WTC11 (cell line): ENCODE measurements at places on chromosomes 12 and 14. TPM values are rescaled to one million over a fixed set of nuclear protein-coding genes. Genes with fewer than 3 reads are reported as not detected.
A peak's percentile ranks its signal among the peaks of the same experiment; 100 is the strongest.

The CLEC7A gene
- 0.09 to 0.92 TPM (median 0.48 TPM) in 3 replicates for total RNA-seq

The CLEC6A gene
- total RNA-seq: 0.11 to 0.20 TPM in 2 of 3 replicates, not detected in the other

The DPPA3 gene
- total RNA-seq: 3.3 to 6.8 TPM (median 3.9 TPM) in 3 replicates

The IL31 gene
- total RNA-seq: not detected in 3 replicates

The NOXRED1 gene
- total RNA-seq: 0.11 to 0.44 TPM (median 0.20 TPM) in 3 replicates

The HHIPL1 gene
- total RNA-seq: 1.2 to 2.0 TPM (median 1.5 TPM) in 3 replicates

The RPS6KA5 gene
- total RNA-seq: 3.7 to 5.3 TPM (median 5.2 TPM) in 3 replicates

The IKZF4 gene
- 13.6 to 14.9 TPM (median 14.8 TPM) in 3 replicates for total RNA-seq

The CLEC1B gene
- total RNA-seq: not detected in 3 replicates

The TPH2 gene
- total RNA-seq: 0.55 to 0.83 TPM (median 0.64 TPM) in 3 replicates

- H3K27me3 ChIP-seq: no peaks in the 10 kb centered on the region
- no peaks in the 10 kb centered on the region for H3K36me3 ChIP-seq
- H3K4me3 ChIP-seq: no peak overlapping the region
- peak; percentile 79 for DNase-seq
- peaks cover 10% of the 10 kb centered on the region for H3K4me1 ChIP-seq
Observed at GRCh38 chr12:99390707-99391106, 256.8 kb upstream of the GARIN6 start.

- H3K36me3 ChIP-seq: no peaks in the 10 kb centered on the region
- H3K27me3 ChIP-seq: no peaks in the 10 kb centered on the region
- H3K4me1 ChIP-seq: peaks cover 3% of the 10 kb centered on the region; the same call in 1 of the 2 replicates
Observed at GRCh38 chr12:116222358-116222757, 55.1 kb downstream of the MED13L start.

DNA sequence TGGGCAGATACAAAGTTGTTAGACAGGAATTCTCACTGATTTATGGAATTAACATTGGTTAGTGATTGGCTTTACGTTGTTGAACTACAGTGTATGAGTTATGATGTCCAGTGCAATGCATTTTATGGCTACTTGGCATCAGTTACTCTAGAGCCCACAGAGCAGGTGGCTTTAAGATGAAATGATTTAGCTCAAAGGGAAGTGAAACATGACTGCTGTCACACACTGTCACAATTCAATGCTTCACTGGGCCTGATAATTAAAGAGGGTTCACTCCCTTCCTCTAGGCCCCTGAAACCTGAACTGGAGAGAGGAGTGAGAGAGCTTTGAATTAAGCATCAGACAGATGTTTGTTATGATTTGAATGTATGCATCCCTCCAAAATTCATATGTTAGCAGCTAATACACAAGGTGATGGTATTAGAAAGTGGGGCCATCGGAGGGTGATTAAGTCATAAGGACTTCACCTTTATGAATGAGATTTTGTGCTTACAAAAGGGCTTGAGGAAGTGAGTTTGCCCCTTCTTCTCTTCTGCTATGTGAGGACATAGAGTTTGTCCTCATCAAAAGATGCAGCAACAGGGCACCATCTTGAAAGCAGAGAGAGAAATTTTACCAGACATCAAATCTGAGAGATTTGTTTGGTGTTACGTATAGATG is 175.8 kb upstream of the GRIN2B start:
- H3K36me3 ChIP-seq: no peaks in the 10 kb centered on the region
- H3K27me3 ChIP-seq: no peaks in the 10 kb centered on the region
- H3K4me3 ChIP-seq: no peak overlapping the region
- no peak overlapping the region for H3K27ac ChIP-seq
- DNase-seq: no peak

- no peak overlapping the region for H3K4me3 ChIP-seq
- H3K27ac ChIP-seq: no peak overlapping the region
- H3K36me3 ChIP-seq: no peaks in the 10 kb centered on the region
- no peak for DNase-seq
Observed at GRCh38 chr12:68374307-68374982, 42.3 kb upstream of the MDM1 start.

GRCh38 chr14:88613552-88614010 is 50.7 kb downstream of the ZC3H14 start:
- H3K27ac ChIP-seq: no peak overlapping the region
- peaks cover 17% of the 10 kb centered on the region for H3K4me1 ChIP-seq
- H3K4me3 ChIP-seq: no peak overlapping the region
- no peak for DNase-seq

GRCh38 chr12:125303337-125303736 is 238.1 kb downstream of the AACS start:
- no peaks in the 10 kb centered on the region for H3K27me3 ChIP-seq
- DNase-seq: no peak
- peaks cover 16% of the 10 kb centered on the region for H3K36me3 ChIP-seq
- no peak overlapping the region for H3K4me3 ChIP-seq

DNA sequence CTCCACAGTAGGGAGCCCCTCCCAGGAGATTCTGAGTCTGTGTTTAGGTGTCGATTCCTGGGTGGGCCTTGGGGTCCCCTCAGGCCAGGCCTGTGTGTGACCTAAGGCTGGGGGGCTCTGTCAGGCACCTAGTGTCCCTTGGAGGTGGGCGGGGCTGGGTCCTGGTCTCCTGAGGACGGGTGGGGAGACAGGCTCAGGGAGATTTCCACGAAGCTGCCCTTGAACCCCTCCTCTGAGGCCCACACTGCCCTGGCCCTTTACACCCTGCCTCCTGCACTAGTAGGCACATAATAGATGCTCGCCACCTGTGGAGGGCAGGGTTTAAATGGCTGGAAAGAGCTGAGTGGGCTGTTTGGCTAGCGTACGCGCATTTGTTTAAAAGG is 32.9 kb downstream of the MEG3 start:
- no peak overlapping the region for H3K27ac ChIP-seq
- no peak for DNase-seq
- H3K27me3 ChIP-seq: no peaks in the 10 kb centered on the region; the same call in 1 of the 2 replicates
- H3K36me3 ChIP-seq: peaks cover 25% of the 10 kb centered on the region

DNA sequence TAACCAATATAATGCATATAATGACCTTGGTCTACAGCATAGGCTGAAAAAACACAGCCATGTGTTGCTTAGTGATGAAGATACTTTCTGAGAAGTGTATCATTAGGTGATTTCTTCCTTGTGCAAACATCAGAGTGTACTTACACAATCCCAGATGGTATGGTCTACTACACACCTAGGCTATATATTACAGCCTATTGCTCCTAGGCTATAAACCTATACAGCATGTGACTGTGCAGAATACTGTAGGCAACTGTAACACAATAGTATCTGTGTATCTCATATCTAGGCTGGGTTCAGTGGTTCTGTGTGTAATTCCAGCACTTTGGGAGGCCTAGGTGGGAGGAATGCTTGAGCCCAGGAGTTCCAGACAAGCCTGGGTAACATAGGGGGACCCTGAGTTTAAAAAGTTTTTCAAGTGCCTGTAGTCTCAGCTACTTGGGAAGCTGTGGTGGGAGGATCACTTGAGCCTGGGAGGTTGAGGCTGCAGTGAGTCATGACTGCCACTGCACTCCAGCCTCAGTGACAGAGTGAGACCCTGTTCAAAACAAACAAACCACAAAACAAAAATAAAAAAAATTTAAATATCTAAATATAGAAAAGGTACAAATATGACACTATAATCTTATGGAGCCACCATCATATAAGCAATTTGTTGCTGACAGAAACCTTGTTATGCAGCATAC is 66.6 kb downstream of the GRIP1 start:
- no peak overlapping the region for H3K27ac ChIP-seq
- H3K4me3 ChIP-seq: no peak overlapping the region
- H3K4me1 ChIP-seq: peaks cover 28% of the 10 kb centered on the region

- peaks cover 6% of the 10 kb centered on the region for H3K27me3 ChIP-seq
- no peaks in the 10 kb centered on the region for H3K36me3 ChIP-seq
- peak overlapping the region; percentile 77; the same call in 1 of the 2 replicates for H3K4me3 ChIP-seq
- H3K4me1 ChIP-seq: peaks cover 52% of the 10 kb centered on the region
- DNase-seq: no peak
- H3K27ac ChIP-seq: no peak overlapping the region
Observed at GRCh38 chr14:22820731-22821130, 5.5 kb upstream of the SLC7A7 start.

DNA sequence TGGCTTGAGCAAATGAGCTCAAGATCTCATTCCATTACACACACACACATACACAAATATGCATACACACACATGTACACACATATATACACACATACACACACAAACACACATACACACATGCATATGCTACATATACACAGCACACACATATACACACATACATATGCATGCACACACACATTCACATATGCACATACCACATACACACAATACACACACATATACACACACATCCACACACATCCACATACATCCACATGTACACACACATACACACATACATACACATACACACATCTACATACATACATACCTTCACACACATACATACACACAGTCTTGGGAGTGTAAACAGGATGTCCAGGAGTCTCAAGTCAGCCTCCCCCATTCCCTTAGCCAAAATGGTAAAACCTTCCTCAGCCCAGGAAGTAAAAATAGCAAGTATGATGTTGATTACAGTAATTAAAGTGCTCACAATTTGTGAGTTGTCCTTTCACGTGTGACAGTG is 12.8 kb downstream of the HHIPL1 start:
- no peak for DNase-seq
- no peak overlapping the region for H3K4me3 ChIP-seq
- peaks cover 17% of the 10 kb centered on the region for H3K4me1 ChIP-seq
- no peaks in the 10 kb centered on the region for H3K36me3 ChIP-seq

- H3K4me3 ChIP-seq: peak overlapping the region; percentile 19
- peaks cover 76% of the 10 kb centered on the region for H3K4me1 ChIP-seq
- peak; percentile 75 for DNase-seq
- no peaks in the 10 kb centered on the region for H3K27me3 ChIP-seq
- peak overlapping the region; percentile 98 for H3K27ac ChIP-seq
- H3K36me3 ChIP-seq: peaks cover 13% of the 10 kb centered on the region
Observed at GRCh38 chr14:95948558-95948981, 71.9 kb downstream of the TUNAR start.

DNA sequence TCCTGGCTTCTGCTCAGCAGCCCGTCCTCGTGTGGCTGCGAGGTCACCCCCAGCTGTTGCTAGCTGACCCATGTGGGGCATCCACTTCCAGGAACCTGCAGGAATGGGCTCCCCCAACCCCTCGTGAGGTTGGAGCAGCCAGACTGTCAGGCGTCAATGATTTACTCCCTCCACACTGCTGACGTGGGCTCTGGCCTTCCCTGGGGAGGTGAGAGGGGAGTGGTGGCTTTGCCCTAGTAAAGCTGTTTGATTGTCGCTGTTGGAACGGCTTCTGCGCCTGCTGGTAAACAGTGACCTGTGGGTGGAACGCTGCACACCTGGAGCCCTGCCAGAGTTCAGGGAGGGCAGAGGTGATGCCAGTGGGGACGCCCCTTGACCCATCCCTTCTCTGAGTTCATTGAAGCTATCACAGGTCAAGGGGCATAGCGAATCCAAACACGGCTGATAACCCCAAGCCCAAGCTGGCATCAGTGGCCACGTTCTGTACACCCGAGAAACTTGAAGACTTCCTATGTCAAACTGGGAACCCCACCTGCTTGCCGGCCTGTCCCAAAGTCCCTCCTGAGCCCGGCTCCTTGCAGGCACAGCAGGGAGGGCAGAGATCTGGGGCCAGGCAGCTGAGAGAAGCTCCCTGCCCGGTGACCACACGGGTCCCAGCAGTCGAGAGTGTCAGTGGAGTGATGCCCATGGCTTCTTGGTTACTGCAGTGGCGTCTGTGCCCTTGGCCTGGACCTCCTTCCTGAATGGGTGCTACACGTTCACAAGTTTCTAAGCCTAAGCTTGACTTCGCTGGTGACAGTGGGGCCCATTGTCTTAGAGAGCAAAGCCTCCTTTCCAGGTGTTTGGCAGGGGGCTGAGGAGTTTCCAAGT is 2.7 kb downstream of the ASPG start:
- H3K27ac ChIP-seq: no peak overlapping the region
- peak; percentile 9 for DNase-seq
- no peaks in the 10 kb centered on the region for H3K27me3 ChIP-seq
- H3K4me3 ChIP-seq: no peak overlapping the region
- 0 out of 2 replicates have a peak, but pooled peaks cover 4% of the 10 kb centered on the region for H3K4me1 ChIP-seq

DNA sequence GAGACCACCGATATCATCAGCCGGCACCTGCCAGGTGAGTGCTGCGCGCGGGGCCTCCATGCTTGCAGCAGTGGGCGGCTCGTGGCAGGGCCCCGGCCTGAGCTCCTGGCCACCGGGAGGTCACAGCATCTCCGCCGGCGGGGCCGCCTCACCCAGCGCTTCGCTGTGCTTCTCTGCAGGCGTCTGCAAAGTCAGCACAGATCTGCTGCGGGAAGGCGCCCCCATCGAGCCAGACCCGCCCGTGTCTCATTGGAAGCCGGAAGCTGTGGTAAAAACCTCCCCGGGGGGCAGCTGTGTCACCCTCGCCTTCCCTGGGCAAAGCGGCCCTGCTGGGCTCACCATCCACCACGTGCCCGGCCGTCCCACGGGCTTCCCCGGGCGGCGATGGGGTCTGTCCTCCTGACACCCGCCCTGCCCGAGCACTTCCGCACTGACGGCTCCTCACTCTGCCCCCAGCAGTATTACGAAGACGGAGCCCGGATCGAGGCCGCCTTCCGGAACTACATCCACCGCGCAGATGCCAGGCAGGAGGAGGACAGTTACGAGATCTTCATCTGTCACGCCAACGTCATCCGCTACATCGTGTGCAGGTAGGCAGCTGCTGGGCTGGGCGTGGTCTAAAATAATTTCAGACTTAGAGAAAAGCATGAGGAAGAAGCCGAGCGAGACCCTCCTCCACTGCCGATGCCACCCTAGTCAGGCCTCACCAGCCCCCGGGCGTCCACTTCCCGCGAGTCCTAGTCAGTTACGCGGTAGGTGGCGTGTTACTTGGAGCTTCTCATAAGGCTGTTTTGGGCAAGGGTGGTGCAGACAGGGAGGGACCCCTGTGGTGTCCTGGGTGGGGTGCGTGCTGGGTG is 7.1 kb downstream of the PGAM5 start:
- H3K4me1 ChIP-seq: no peaks in the 10 kb centered on the region
- H3K4me3 ChIP-seq: no peak overlapping the region
- H3K27me3 ChIP-seq: no peaks in the 10 kb centered on the region
- H3K36me3 ChIP-seq: peaks cover 46% of the 10 kb centered on the region

DNA sequence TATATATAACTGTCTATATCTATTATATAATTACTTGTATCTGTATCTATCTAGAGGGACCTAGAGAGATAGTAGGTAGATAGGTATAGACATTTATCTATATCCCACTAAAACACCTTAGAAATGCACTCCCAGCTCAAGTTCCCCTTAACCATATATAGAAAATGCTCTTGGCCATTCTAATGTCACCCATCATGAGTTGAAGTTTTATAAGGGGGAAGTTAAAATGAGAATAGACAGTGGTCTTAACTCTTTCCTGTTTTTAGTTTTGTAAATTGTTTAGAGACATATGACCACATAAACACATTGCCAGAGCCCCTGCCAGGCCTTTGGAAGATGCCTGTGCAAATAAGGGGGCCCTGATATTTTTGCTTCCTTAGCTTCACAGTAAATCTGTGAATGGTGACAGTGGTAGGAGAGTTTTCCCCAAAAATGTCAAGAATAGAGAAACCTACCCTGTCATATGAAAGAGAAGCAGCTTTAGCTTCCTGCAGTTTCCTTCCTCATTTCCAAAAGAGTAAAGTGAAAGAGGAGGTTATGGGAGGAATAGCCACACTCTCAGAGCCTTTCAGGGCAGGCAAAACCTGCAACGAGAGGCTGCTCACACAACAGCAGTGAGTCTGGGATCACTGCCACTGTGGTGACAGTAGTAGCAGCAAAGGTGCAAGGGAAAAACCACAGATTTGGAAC is 45.5 kb downstream of the MGST1 start:
- no peak overlapping the region for H3K27ac ChIP-seq
- peaks cover 36% of the 10 kb centered on the region for H3K36me3 ChIP-seq
- no peaks in the 10 kb centered on the region; the same call in 1 of the 2 replicates for H3K27me3 ChIP-seq
- DNase-seq: no peak
- H3K4me1 ChIP-seq: no peaks in the 10 kb centered on the region

- no peak overlapping the region for H3K27ac ChIP-seq
- H3K4me3 ChIP-seq: no peak overlapping the region
- H3K4me1 ChIP-seq: peaks cover 31% of the 10 kb centered on the region
- H3K36me3 ChIP-seq: peaks cover 13% of the 10 kb centered on the region
- H3K27me3 ChIP-seq: no peaks in the 10 kb centered on the region
- DNase-seq: no peak
Observed at GRCh38 chr12:130856088-130856487, 15.8 kb upstream of the RAN start.
